Pericardium fibroblast (primary cell): ENCODE measurements at places on chromosomes 6 and 20. TPM values are rescaled to one million over a fixed set of nuclear protein-coding genes. Genes with fewer than 3 reads are reported as not detected.

The PHACTR3 gene
- not detected in 2 replicates for total RNA-seq

The CENPW gene
- total RNA-seq: 0.82 and 1.6 TPM in 2 replicates

The CCDC170 gene
- 0.94 TPM in 1 of 2 replicates, not detected in the other for total RNA-seq

The AVP gene
- total RNA-seq: not detected in 2 replicates

The CST2 gene
- not detected in 2 replicates for total RNA-seq

The GGTLC1 gene
- total RNA-seq: not detected in 2 replicates

The FRK gene
- 0.26 and 1.2 TPM in 2 replicates for total RNA-seq

The MAFB gene
- total RNA-seq: 1.1 and 3.7 TPM in 2 replicates

The COL10A1 gene
- under 0.01 TPM in 1 of 2 replicates, not detected in the other for total RNA-seq

The TIAM2 gene
- 5.8 and 7.9 TPM in 2 replicates for total RNA-seq

The WFDC5 gene
- total RNA-seq: not detected in 2 replicates

The RBPJL gene
- not detected in 2 replicates for total RNA-seq

The LHFPL5 gene
- total RNA-seq: not detected in 2 replicates

The LAMA5 gene
- 41.1 and 63.5 TPM in 2 replicates for total RNA-seq

The TCF15 gene
- total RNA-seq: under 0.01 TPM in 1 of 2 replicates, not detected in the other

The PACRG gene
- total RNA-seq: 0.12 TPM in 1 of 2 replicates, not detected in the other

The OR14J1 gene
- total RNA-seq: not detected in 2 replicates
